ENCODE measurements at places on chromosomes 3 and 15.

DNA sequence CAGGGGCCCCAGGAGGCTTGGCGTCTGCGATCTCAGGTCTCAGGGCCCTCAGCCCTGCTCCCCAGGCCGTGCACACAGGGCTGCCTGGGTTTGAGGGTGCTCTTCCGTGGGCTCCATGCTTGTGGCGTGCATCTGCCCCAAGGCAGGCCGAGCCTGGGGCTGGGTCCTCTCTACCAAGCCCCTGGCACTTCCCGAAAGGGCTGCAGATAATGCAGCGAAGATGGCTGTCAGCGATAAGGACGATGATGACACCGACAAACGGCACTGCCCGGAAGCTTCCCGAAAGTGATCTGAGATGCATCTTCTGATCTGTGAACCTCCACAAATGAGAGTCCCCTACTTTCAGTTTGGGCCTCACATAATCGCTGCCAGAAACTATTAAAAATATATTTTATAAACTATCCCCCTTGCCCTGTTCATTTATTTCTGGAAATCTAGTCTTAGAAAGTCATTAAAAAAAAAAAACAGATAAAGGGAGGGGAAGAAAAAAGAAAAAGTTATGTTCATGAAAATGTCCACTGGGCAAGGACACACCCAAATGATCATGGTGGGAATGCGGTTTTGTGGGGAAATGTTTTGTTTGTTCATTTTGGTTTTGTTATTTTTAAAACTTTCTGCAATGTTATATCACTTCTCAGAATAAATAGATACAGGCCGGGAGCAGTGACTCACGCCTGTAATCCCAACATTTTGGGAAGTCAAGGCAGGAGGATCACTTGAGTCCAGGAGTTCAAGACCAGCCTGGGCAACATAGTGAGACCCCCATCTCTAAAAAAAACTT lies 51.5 kb downstream of the RPN1 start:
- DNase-seq = no peak

- no peak for DNase-seq
Measured at GRCh38 chr3:14000556-14000955, 120.7 kb upstream of the WNT7A start.

GRCh38 chr15:62896969-62897486 lies 145.5 kb upstream of the TPM1 start:
- DNase-seq = no peak

- no peak for DNase-seq
Measured at GRCh38 chr15:82012908-82013307, 32.9 kb downstream of the MEX3B start.

- DNase-seq = no peak
Measured at GRCh38 chr3:55246033-55246432, 241.1 kb downstream of the WNT5A start.

- no peak for DNase-seq
Measured at GRCh38 chr3:160671231-160671630, 5.7 kb upstream of the ARL14 start.

DNA sequence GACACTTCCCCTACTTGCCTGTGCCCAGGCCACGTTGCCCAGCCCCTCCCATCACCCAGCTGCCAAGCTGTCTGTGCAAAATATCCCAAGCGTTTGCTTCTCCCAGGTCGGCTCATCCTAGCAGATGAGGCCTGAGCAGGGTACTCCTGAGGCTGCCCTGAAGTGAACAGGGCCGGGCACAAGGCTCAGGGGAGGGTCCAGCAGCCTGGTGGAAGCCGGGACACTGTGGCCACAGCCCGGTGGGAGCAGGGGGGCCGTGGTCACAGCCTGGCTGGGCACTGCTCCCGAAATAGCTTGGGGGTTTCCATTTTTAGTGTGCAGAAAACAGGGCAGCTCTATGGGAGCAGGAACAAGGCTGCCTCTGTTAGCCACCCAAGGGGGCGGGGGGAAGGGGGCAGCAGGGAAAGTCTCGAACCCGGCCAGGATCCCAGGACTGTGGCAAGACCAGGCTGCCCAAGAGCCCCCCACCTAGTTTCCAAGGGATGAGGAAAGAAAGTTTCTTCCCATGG lies 3.4 kb downstream of the PLXNB1 start:
- DNase-seq = no peak

DNA sequence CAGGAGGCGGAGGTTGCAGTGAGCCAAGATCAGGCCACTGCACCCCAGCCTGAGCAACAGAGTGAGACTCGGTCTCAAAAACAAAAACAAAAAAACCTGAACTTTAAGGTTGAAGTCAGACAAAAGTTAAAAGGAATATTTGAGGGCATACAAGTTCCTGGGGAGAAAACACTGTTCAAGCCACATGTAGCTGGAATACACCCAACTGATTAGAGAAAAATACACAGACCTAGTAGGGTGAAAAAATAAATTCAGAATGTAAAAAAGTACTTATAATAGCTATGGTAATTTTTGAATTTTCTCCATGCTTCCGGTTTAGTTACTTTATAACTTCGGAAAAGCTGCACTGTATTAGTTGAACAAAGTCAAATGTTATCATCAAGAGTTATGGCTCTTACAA lies 42.6 kb upstream of the SNTN start:
- no peak for DNase-seq

DNA sequence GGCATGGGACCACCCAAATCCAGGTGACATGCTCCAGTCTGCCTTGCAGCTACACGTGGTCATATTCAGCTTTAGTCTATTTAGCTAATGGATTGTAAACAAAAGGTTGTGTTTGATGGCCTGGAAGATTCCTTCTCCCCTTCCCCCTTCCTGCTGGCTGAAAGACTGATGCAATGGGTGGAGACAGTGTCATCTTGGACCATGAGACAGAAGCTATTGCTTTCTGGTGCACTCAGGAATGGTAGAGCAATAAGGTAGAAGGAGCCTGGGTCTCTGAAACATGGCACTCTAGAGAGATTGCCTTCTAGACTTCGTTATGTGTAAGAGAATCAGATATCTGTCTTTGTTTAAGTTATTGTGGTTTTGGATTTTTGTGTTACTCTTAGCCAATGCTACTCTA lies 25.7 kb upstream of the PTX3 start:
- DNase-seq = no peak

GRCh38 chr15:40926659-40927494 lies 2.3 kb upstream of the DLL4 start:
- no peak for DNase-seq

DNA sequence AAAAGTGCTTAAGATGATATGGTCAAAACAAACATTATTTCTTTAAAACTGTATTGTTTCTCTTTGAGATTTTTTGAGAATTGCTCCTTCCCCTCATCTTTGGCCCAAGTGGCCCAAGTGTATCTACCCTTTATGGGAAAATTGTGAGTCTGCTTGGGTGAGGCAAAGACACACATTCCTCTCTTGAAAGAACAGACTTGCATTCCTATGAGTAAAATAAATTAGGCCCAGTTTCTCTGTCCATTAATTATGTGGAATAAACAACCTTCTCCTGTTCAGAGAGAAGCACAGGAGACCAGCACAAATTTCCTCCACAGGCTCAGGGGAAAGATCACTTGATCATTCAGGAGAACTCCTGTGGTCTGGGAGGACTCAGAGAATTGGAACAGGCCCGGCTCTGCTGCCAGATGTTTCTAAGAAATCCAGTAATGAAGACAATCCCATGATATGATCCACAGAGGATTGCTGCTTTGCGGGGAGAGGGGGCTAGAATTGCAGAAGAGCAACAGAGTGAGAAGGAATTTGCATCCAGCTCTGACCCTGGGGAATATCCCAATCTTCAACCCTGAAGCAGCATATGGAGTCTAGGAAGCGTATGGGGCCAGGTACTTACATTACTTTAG lies 53.8 kb upstream of the BOC start:
- DNase-seq = no peak

DNA sequence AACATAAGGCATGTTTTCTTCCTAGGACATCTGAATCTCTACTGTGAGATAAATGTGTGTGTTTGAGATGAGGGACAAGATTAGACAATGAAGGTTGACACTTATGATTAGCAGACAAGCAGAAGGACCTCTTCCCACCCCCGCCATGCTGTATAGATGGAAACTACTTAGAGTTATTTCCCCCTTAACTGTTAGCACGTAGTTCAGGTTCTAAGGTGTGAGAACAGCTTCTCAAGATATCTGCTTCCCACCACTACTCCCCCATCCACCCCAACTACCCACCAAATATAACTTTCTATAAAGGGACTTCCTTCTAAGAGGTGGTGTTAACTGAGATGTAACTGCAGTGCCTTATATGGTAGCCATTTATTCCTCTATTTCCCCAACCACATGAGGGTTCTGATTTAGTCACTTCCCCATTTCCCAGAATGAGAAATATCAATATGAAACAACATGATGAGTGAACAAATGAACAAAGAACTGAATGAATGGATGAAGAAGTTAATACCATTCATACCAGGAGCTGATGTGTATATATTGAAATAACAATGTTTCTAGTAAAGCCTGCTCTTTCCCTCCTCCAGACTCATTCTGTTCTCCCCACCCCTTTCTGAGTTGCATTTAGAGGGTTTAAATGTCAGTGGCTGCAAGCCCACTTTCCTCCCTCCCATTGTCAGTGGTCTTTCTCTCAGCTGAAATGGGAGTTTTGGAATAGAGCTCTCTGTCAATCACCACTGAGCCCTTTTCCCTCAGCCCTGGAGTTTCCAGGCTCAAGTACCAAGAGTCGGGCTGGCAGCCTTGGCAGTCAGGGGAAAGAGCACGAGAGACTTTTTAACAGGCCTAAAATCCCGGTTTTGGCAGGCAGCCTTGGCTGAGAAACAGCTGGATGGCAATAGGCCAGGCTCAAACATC lies 7.7 kb upstream of the RFTN1 start:
- DNase-seq = no peak

GRCh38 chr3:188529228-188529627 lies 375.3 kb downstream of the LPP start:
- no peak for DNase-seq
